ENCODE measurements at places on chromosomes 1 and 21. TPM values are rescaled to one million over a fixed set of nuclear protein-coding genes. Genes with fewer than 3 reads are reported as not detected.

CNR2 gene
- not detected for polyA plus RNA-seq

HAO2 gene
- not detected for polyA plus RNA-seq

ATP1A4 gene
- polyA plus RNA-seq = not detected

LCE6A gene
- polyA plus RNA-seq = not detected

RYR2 gene
- not detected for polyA plus RNA-seq

SHC1 gene
- polyA plus RNA-seq = 455 TPM

- DNase-seq = no peak
Measured at GRCh38 chr1:32247983-32248889, 1.2 kb downstream of the FAM167B start.

GRCh38 chr1:201653883-201654282, 115.0 kb downstream of the NAV1 start:
- DNase-seq = no peak

GRCh38 chr1:101697072-101697471, 299.7 kb downstream of the OLFM3 start:
- no peak for DNase-seq

GRCh38 chr1:17588048-17588871, 48.8 kb downstream of the ARHGEF10L start:
- peak; percentile 37 for DNase-seq

DNA sequence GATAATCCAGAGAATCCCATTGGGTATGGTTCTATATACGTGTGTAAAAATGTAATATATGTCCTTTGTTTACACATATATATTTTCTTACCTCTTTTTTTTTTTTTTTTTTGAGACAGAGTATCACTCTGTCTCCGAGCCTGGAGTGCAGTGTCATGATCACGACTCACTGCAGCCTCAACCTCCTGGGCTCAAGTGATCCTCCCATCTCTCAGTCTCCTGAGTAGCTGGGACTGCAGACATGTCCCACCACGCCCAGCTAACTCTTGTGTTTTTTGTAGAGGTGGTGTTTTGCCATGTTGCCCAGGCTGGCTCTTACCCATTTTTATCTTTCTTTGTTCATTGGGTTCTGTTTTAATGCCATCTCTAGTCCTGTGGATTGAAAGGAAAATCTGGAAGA, 59.5 kb downstream of the ZBTB17 start:
- DNase-seq = no peak
